WTC11 (cell line): ENCODE measurements at places on chromosomes 2 and 18. TPM values are rescaled to one million over a fixed set of nuclear protein-coding genes. Genes with fewer than 3 reads are reported as not detected.

DNA sequence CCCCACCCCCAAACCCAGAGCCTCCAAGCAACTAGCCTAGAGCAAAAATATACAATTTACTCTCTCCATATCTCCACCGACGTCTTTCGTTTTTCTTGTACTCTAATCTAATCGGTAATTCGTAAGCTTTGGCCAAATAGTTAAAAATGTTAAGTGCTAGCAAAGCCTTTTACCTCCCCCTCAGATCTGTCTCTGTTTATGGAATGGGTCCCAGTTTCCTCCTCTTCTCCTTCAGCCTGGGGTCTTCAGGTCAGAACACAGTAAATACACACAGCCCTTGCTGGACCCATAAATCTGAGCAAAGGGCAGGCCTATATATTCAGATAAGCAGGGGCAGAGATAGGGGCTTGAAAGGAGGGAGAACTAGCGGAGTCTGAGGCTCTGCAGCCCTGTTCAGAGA, 267.4 kb downstream of the MEIS1 start:
- no peaks in the 10 kb centered on the region for H3K27me3 ChIP-seq
- H3K36me3 ChIP-seq = no peaks in the 10 kb centered on the region
- peaks cover 41% of the 10 kb centered on the region for H3K4me1 ChIP-seq

DNA sequence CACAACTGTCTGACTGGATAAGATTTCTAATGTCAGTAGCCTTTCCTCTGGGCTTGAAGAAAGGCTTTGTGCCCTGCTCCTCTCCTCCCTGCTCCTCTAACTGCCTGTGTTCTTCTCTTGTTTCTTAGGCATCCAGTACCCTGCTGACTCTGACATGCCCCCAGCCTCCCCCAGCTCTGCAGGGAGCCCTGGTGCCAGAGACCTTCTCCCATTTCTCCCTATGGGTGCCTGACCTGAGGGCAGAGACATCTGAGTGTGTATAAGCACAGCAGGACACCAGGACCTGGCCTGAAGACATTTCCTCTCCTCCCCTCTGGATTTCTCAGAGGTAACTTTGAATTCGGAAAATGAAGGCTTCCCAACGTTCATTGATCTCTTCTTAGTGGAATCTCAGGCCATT, 23.6 kb downstream of the RNF144A start:
- no peak for DNase-seq
- peak overlapping the region; percentile 27; the same call in 1 of the 2 replicates for H3K4me3 ChIP-seq
- H3K27me3 ChIP-seq = no peaks in the 10 kb centered on the region
- peaks cover 46% of the 10 kb centered on the region for H3K4me1 ChIP-seq
- peaks cover 20% of the 10 kb centered on the region for H3K36me3 ChIP-seq

DNA sequence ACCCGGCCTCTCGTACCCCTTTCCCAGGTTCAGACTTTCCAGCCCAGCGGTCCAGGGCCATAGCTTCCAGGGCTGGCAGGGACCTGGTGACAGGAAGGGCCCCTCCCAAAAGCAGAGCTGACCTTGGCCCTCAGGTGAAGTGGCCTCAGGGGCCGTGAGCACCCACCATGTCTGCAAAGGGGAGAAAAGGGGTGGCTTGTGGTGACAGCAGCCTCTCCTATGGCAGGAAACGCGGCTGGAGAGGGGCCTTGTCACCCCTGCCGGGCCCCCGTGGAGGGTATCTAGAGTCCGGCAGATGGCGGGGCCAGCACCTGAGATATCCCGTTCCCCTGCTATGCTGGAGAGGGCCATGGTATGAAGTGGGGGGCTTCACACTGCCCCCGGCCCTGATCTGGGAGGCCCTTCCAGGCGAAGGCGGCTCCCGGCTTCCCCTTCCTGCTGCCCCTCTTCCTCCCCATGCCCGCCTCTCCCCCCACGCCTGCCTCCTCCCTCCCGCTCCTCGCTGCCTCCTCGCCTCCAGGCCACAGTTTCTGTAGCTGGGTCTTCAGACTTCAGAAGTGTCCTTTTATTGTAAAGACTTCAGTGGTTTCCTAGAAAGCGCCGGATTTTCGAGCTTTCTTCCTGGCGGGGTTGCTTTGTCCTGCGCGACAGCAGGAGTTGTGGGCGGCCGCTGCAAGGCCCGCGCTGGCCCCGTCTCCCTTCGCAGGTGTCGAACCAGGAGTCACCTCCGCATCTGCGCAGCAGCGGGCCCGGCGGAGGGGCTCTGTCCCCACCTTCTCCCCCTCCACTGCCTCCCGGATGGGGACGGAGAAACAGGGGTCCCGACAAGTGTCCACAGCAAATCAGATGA, 240.5 kb upstream of the MYT1L start:
- H3K27ac ChIP-seq = no peak overlapping the region
- no peaks in the 10 kb centered on the region for H3K27me3 ChIP-seq
- H3K4me1 ChIP-seq = no peaks in the 10 kb centered on the region
- no peaks in the 10 kb centered on the region for H3K36me3 ChIP-seq

DNA sequence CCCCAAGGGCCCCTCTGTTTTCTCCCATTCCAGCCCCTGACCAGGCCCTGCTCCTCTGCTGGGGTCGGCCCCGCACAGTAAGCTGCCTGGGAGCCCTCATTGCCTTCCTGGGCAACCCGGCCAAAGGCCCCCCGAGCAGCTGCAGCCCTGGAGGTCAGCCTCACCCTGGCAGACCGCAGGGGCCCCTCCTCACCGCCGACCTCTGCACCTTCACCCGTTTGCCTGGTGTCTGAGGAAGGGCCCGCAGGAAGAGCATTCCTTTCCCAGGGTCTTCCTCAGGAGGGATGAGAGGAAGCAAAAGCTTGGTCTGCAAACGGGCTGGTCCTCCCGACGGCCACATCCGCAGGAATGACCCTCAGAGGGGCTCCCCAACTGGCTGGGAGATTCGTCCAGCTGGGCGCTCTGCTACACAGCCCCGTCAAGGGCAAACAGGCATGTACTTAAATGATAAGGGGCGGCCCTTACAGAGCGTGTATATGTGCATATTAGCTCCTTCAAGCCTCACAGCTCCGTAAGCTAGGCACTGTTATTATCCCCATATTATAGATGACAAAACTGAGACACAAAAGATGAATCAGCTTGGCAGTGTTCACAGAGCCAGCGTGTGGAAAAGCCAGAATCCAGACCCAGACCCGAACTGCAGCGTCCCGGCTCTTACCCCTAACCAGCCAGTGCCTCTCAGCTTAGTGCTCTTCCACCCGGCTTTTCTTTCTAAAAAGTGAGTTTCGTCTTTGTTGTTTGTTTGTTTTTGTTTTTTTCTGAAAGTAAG, 52.8 kb downstream of the SLC4A1AP start:
- H3K36me3 ChIP-seq = no peaks in the 10 kb centered on the region
- H3K4me3 ChIP-seq = peak overlapping the region; percentile 76
- peaks cover 17% of the 10 kb centered on the region for H3K27me3 ChIP-seq
- peaks cover 18% of the 10 kb centered on the region for H3K4me1 ChIP-seq

GRCh38 chr2:119240311-119241204, 16.9 kb downstream of the STEAP3 start:
- H3K27ac ChIP-seq = peak overlapping the region; percentile 94
- no peak overlapping the region for H3K4me3 ChIP-seq
- DNase-seq = peak; percentile 30
- peaks cover 51% of the 10 kb centered on the region for H3K4me1 ChIP-seq
- H3K27me3 ChIP-seq = no peaks in the 10 kb centered on the region

DNA sequence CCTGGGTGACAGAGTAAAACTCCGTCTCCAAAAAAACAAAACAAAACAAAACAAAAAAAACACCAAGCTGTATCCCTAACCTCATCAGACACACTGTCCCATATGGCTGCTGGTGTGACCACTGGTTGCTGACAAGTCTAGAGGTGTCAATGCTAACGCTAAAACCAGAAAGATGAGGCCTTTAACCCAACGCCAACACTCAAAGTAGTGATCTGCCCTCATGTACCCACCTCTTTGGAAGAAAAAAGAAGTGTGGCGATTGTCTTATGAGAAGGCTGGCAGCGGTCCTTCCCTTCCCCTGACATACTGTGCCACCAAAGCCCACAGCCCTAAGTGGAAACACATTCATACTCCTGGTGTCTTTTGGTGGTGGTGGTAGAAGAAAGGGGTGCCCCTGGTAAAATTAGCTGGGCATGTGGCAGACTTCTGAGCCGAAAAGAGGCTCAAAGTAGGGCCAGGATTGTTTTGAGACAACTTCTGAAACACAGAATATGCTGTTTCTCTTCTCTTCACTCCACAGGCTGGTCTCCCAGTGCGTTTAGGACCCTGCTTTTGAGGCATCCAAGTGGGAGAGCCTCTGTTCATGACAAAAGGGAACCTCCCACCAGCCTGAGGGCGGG, 9.8 kb downstream of the SERTAD2 start:
- no peaks in the 10 kb centered on the region for H3K36me3 ChIP-seq
- H3K4me1 ChIP-seq = peaks cover 77% of the 10 kb centered on the region
- DNase-seq = no peak
- H3K27ac ChIP-seq = peak overlapping the region; percentile 99
- H3K27me3 ChIP-seq = peaks cover 26% of the 10 kb centered on the region

DNA sequence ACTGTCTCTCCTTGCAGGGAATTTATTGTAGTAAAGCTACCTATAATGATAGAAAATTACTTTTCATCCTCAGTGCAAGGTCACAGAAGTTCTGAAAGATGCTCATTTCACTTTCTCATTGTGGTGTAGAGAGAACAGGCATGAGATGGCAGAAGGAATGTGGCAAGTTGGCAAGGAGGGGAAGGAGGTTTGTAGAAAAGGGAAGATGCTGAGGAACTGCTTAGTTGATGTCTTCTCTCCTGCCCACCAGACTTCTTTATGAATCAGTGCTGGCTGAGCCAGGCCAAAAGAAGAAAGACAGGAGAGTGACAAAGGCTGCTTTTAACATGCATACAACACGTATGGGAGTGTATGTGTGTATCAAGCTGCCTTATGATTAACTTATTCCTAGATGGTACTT, 164.4 kb downstream of the PRPF40A start:
- H3K36me3 ChIP-seq = no peaks in the 10 kb centered on the region
- H3K4me3 ChIP-seq = no peak overlapping the region
- H3K27me3 ChIP-seq = no peaks in the 10 kb centered on the region
- H3K4me1 ChIP-seq = peaks cover 30% of the 10 kb centered on the region
- no peak overlapping the region for H3K27ac ChIP-seq

- H3K27ac ChIP-seq = no peak overlapping the region
- peaks cover 5% of the 10 kb centered on the region for H3K4me1 ChIP-seq
- H3K36me3 ChIP-seq = no peaks in the 10 kb centered on the region
- peaks cover 73% of the 10 kb centered on the region for H3K27me3 ChIP-seq
- DNase-seq = no peak
These were observed 162.0 kb downstream of the RTP5 start for GRCh38 chr2:242031481-242032019.

GRCh38 chr2:130915149-130915548, 78.4 kb downstream of the ARHGEF4 start:
- peaks cover 13% of the 10 kb centered on the region for H3K4me1 ChIP-seq
- H3K36me3 ChIP-seq = no peaks in the 10 kb centered on the region
- no peaks in the 10 kb centered on the region for H3K27me3 ChIP-seq
- no peak overlapping the region for H3K4me3 ChIP-seq
- no peak for DNase-seq

DNA sequence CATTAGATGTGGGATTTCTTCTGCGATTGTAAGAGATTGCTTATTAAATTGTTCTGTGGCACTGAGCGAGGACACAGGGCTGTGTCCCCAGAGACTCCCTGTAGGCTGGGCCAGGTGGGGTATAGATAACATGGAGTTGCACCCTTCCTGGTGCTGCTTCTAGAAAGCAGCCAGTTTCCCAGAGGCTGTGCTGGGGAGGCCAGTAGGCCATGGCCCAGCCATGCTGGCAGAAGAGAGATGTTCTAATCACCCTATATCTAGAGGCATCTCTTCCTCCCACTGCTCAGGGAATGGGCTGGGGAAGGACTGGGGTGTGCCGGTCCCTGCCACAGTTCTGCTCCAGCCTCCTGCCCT, 66.9 kb downstream of the HS1BP3 start:
- no peak for DNase-seq
- H3K27ac ChIP-seq = peak overlapping the region; percentile 45; the same call in 1 of the 2 replicates
- H3K4me1 ChIP-seq = peaks cover 21% of the 10 kb centered on the region

GRCh38 chr2:191693166-191693565, 15.2 kb downstream of the NABP1 start:
- peaks cover 23% of the 10 kb centered on the region for H3K4me1 ChIP-seq
- H3K4me3 ChIP-seq = no peak overlapping the region
- no peak for DNase-seq
- H3K27ac ChIP-seq = no peak overlapping the region

DNA sequence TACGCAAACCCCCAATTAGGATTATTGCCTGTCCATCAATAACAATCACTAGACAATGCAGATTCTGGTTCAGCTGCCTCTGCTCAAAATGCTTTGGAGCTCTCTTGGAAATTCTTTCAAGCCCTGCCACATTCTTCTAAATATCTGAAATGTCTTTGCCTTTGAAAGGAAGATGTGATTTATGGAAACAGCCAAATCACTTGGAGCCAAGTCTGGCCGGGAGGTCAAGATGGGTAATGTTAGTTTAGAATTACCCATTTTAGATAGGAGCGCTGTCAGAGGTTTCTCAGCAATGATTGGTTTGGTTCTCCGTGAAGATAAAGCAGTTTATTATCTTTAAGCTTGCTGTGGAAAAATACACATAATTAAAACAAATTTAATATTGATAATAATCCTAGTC, 306.7 kb downstream of the SETBP1 start:
- H3K27ac ChIP-seq = no peak overlapping the region
- no peaks in the 10 kb centered on the region for H3K27me3 ChIP-seq
- no peak overlapping the region for H3K4me3 ChIP-seq
- H3K4me1 ChIP-seq = no peaks in the 10 kb centered on the region
- DNase-seq = no peak
- H3K36me3 ChIP-seq = peaks cover 10% of the 10 kb centered on the region; the same call in 1 of the 2 replicates

- H3K36me3 ChIP-seq = no peaks in the 10 kb centered on the region
- H3K4me1 ChIP-seq = peaks cover 24% of the 10 kb centered on the region
- H3K4me3 ChIP-seq = no peak overlapping the region
- no peak overlapping the region; the same call in 1 of the 2 replicates for H3K27ac ChIP-seq
These were observed 222.0 kb downstream of the LDLRAD4 start for GRCh38 chr18:13440277-13441248.

GRCh38 chr2:150689590-150689989, 202.1 kb upstream of the RND3 start:
- no peak overlapping the region for H3K27ac ChIP-seq
- DNase-seq = no peak
- H3K4me3 ChIP-seq = no peak overlapping the region
- no peaks in the 10 kb centered on the region; the same call in 1 of the 2 replicates for H3K27me3 ChIP-seq
- no peaks in the 10 kb centered on the region for H3K36me3 ChIP-seq

BOLA3 gene
- total RNA-seq = 58.2 to 66.1 TPM (median 65.8 TPM) in 3 replicates

CIB4 gene
- total RNA-seq = not detected in 3 replicates

ANKRD29 gene
- 3.3 to 4.9 TPM (median 3.7 TPM) in 3 replicates for total RNA-seq

GALNT1 gene
- total RNA-seq = 63.1 to 80.1 TPM (median 71.7 TPM) in 3 replicates

TMEFF2 gene
- 0.87 to 2.4 TPM (median 2.3 TPM) in 3 replicates for total RNA-seq

PRKAG3 gene
- total RNA-seq = not detected in 3 replicates

ARHGAP15 gene
- total RNA-seq = 0.25 to 0.28 TPM in 2 of 3 replicates, not detected in the other

NCK2 gene
- total RNA-seq = 63.7 to 75.4 TPM (median 65.1 TPM) in 3 replicates

SKA1 gene
- total RNA-seq = 15.7 to 18.6 TPM (median 18.1 TPM) in 3 replicates

CELF4 gene
- total RNA-seq = 2.6 to 3.3 TPM (median 2.9 TPM) in 3 replicates

GALNT5 gene
- 0.17 to 0.34 TPM (median 0.32 TPM) in 3 replicates for total RNA-seq
